Activated CD4-positive, alpha-beta memory T cell treated with anti-CD3 and anti-CD28 coated beads for 36 hours (primary cell): ENCODE measurements at places on chromosomes 16 and 17.

DNA sequence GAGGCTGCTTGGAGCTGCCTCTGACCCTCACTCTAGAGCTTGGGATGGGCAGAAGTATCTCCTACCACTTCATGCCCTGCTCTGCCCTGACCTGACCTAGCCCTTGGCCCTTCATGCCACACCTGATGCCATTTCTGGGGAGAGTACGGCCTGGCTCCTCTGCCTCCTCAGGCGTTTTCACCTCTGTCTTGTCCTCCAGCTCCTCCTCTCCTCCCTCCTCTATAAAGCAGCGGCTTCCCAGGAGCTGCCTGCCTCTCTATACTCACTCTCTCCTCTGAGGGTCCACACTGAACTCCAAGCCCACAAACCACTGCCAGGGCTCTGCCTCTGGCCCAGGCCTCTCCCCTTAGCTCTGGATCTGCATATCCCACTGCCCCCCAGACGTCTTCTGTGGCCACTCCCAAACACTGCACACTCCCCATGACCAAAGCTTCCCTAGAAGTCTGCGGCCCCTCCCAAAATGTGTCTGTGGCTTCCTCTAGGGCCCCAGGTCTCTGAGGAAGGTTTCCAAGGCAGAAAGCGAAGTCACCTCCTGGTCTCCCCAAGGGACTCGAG is 52.6 kb downstream of the PITPNM3 start:
- no peak for DNase-seq

DNA sequence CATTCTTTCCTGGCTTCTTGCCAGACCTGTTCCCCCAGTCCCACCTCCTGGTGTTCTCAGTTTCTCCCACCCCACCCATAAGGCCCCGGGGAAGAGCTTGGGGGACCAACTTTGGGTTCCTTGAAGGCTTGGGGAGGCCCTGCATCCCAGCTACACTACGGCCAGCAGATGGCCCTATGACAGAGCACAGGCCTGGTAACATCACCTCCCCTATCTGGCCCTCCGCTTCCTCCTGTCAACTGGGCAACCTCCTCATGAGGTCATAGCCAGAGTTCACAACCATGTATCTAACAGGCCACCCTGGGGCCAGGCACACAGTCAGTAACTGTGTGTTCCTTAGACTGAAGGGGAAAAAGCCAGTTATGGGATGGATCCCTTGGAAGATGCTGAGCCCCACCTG is 31.4 kb downstream of the MYO15A start:
- no peak for DNase-seq

DNA sequence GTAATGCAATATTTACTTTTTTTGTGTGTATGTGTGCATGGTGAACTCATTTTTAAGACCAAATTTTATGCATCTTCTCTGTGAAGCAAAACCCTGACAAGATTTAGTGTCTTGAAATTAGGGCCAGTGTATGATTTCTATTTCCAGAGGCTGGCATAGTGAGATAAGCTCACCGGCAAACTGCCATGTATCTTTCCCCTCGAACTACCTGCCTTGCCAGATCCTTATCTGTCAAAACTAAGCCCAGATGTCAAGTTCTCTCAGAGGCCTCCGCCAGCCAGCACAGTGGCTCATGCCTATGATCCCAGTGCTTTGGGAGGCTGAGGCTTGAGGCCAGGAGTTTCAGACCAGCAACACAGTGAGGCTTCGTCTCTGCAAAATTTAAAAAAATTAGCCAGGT is 10.0 kb downstream of the USP32 start:
- DNase-seq = no peak

DNA sequence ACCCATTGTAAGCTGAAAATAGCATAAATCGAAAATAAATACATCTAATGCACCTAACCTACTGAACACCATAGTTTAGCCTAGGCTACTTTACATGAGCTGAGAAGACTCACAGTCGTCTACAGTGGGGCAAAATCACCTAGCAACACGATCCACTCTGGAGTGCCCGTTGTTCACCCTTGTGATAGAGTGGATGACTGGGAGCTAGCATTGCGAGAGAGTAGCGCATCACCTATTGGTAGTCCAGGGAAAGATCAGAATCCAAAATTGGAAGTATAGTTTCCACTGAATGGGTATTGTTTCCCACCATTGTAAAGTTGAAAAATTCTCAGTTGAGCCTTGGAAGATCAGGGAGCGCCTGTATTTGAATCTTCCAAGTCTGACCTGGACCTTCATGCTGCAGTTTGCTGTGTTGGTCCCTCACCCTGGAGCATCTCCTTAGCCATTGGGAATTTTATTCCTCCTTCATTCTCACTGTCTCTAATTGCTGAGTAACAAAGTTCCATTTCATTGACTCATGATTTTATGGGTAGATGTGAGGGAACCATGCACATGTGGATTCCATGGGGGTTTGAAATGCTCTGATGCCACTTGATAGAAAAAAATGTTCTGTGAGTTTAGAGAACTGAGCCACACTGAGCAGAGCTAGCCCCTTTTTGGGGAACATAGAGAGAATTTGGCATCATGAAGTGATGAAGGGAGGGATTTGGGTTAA is 19.6 kb downstream of the AKAP1 start:
- no peak for DNase-seq
